ENCODE measurements at places on chromosomes 11 and 22.

DNA sequence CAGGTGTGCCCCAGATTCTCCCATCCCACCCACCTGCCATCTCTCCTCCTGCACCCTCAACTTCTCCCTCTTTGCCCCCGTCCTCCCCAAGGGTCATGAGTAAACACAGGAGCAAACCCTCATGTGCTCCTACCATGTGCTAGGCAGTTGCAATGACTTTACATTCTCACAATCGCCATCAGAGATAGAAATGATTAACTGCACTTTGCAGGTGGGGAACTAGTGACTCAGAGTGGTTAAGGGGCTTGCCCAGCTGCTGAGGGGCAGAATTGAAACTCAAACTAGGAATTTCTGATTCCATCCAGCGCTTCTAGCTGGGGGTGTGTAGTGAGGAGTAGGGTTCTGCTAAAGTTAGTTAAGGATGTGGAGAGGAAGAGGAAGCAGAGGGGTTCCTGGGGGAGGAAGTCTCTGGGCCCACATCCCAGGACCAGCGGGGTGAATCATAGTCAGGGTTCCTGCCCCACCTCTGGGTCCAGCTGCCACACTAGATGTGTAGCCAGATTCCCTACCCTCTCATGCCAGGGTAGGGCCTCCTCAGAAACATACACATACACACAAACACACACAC is 16.0 kb upstream of the PRG2 start:
- DNase-seq = no peak

DNA sequence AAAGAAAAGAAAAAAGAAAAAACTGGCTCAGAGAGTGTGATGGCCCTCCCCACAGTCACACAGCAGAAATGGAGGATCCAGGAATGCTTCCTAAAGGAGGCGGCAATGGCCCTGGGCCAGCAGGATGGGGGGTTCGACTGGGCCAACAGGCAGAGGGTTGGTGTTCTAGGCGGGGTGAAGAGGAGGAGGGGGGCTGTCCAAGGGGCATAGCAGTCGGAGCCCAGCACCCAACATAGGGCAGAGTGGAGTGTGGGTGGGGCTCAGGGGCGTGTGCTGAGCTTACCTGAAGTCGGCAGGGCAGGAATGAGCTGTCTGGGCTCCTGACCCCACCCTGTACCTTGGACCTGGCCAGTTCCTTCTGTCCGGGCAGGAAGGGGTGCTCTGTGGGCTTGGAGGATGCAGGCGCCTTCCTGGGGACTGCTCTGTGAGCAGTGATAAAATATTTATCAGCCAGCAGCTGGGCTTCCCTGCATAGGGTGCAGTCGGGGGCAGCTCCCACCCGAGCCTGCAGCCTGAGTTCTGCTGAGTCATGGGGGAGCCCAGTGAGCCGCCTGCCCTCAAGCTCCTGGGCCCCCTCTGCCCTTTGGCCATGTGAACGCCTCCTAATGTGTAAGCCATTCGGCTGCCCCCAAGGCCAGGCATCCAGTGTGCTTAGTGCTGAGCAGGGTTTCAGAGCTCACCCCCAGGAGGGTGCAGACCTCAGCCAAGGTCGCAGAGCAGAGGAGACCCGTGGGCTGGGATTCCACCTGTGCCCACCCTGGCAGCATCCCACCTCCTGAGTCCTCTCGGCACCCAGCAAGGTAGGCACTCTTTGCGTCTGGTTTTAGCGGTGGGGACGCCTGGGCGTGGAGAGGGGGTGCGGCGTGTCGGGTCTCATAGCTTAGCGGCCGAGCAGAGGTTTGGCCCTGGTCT is 25.3 kb upstream of the PRR5 start:
- DNase-seq = no peak

DNA sequence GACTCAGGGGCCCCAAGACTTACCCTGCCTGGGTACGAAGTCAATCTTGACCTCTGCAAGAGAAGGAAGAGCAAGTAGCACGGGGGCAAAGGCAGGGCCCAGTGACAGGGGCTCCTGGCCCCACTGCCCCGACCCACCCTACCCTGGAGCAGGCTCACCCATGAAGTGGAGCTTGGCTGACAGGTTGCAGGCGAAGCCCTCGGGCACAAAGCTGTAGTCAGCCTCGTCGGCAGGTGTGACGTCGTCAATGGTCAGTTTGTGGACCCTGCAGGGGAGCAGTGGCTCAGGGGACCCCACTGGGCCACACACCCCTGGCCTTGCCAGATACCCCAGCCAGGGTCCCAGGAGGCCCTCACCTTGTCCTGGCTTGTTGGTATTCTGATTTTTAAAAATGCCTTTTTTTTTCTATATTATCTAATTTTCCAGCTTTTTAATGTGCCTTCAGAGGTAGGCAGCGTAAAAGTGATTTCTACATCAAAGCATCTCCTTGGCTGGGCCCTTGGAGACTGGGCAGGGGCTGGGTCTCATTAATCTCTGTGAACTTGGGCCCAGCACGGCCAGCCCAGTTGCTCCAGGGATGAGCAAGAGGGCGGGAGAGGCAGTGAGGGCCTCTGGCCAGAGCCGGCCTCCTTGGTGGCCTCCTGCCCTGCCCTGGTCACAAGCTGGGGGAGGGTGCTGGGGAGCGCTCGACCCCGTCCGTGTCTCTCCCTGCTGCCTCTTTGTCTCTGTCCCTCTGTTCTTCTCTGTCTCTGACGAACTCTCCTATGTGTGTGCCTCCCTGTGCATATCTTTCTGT is 11.3 kb downstream of the MYBPC3 start:
- DNase-seq = no peak

- DNase-seq = no peak
These were observed 316.8 kb downstream of the CASP12 start for GRCh38 chr11:104581246-104581980.

- no peak for DNase-seq
These were observed 48.1 kb upstream of the ALKBH3 start for GRCh38 chr11:43832536-43832935.

GRCh38 chr11:17277024-17277584 is 565 bp downstream of the NUCB2 start:
- DNase-seq = no peak

DNA sequence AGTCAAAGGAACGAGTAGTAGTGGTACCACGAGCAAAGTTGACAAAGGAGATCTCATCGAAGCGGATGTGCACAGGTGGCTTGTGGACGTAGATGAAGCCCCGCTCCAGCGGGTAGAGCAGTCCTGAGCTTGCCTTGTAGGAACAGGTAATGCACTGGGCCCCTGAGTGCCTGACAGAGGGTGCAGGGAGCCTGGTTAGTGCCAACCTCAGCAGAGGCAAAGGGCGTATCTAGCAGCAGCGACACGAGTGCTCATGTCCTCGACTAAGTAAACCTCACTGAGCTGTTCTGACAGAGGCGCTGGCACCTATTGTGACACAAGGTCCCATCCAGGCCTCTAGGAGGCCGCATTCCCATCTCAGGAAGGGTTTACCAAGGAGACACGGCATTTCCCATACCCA is 4.0 kb downstream of the SSRP1 start:
- no peak for DNase-seq
